AG04449 (cell line): ENCODE measurements at places on chromosomes 7 and 10.
A peak's percentile ranks its signal among the peaks of the same experiment; 100 is the strongest.

GRCh38 chr10:8182806-8183205 is 128.3 kb downstream of the GATA3 start:
- DNase-seq: no peak

- no peak for DNase-seq
These were observed 23.0 kb upstream of the RHEB start for GRCh38 chr7:151542606-151543130.

DNA sequence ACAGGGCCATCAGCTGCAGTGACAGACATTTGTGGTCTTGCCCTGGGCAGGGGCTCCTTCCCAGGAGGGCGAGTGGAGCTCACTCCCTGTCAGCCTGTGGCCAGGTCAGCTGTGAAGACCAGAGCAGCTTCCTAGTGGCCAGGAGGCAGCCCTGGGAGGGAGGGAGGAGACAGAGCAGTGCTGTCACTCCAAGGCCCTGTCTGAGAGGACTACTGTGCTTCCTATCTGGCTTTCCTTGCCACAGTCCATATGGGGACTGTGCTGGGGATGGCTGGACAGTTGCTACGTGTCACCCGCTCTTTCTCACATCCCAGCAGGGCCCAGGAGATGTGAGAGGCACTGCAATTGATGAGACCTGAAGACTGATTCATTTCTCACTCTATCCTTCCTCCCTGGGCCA is 15.2 kb upstream of the ADCYAP1R1 start:
- no peak for DNase-seq

GRCh38 chr7:30348083-30348560 is 63.7 kb downstream of the ZNRF2 start:
- DNase-seq: peak; percentile 81

DNA sequence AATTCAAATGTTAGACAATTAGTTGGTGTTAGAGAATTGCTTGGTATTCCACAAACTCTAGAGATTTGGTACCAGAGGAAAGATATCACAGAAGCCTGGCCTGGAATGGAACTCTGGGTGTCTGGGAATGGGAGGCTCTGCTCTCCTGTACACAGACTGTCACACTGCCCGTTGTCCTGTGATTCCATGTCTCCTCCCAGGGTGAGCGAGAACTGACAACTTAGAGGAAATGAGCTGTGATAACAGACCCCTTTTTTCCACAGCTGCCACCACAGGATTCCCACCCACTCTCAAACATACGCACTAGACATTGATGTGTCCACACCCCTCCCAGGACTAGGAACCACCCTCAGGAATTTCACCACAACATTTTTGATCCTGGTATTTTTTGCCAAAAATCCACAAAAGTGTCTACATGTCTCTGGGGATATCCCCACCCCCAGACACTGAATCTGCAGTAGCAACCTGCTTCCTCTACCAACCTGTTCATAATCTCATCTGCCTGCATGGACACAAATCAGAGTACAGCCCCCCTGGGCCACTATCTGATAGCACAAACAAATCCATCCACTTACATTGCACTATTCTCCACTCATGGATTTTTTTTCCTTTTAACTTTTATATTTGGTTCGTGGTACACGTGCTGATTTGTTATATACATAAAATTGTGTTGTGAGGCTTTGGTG is 4.7 kb downstream of the ZNF273 start:
- DNase-seq: no peak

GRCh38 chr7:50633414-50633710 is 68.2 kb upstream of the DDC start:
- DNase-seq: no peak

DNA sequence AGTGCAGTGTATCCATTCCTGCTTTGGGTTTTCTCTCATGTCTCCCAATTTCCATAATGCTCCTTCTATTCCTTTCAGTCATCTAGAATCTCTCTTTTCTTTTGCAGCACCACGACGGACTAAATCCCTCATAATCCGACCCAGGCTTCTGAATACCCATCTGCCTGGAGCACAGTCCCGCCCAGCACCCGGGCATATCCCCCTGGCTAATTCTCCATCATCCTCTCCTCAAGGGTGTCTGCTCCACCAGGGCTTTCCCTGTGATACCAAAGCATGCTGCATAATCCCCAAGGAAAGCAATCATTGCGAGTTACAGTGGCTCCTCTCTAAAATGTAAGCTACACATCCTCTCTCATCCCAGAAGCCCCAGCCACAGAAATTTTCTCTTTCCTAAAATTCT is 321.9 kb downstream of the CCDC3 start:
- no peak for DNase-seq

DNA sequence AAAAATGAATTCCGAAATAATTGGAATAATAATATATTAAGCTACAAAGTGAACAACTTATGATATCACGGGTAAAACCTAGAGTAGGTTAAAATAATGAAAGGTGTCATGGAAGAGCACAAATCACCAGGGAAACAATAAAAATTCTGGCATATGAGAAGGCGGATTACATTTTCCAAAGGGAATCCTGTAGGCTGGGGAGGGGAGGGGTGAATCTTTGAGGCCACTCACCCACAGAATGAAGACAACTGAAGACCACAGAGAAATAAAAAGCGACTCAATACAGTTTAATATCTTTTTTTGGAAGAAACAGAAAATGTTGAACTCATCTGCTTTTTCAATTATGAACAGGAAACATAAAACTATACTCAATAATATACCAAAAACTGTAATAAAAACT is 129.4 kb upstream of the HPS1 start:
- DNase-seq: no peak

- no peak for DNase-seq
These were observed 219.2 kb upstream of the KLF14 start for GRCh38 chr7:130953196-130953595.

- no peak for DNase-seq
These were observed 148.4 kb downstream of the PLXDC2 start for GRCh38 chr10:19964625-19965024.
